ENCODE measurements at places on chromosomes 3 and 15.

GRCh38 chr3:10883478-10884234 is 67.6 kb downstream of the SLC6A11 start:
- no peak for DNase-seq

- peak; percentile 76 for DNase-seq
Observed at GRCh38 chr3:57164657-57165573, at the start of gene IL17RD. Gene IL17RD (minus strand): TSS chr3:57165353. CDS start chr3:57165286, 67 bp downstream.

DNA sequence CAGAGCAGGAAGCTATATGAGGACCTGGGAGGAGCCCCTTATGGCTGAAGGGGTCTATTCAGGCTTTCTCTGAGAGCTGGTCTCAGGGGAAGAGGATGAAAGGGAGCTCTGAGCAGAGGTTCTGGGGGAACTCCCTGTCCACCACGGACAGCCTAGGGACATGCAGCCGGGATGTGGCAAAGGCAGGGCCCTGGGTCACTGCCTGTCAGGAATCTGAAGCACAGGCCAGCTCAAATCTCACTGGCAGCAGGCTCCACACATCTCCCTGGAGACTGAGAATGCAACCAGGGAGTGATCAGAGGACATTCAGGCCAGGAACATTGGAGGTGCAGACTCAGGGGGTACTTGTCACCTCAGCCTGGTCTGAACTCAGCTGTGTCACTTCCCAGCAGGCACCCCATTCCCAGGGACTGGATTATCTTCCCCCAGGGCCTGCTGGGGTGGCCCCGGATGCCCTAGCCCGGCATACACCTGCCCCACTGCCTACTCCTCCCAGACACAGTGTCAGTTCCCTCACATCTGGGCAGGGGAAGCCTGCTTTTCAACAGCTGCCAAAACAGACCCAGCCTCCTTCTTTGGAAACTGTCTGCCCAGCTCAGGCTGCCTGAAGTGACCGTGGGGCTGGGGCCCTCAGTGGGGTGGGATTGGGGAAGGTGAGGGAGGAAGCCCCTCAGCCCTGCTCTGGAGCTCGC is 18.3 kb upstream of the SEMA3F start:
- DNase-seq = no peak

DNA sequence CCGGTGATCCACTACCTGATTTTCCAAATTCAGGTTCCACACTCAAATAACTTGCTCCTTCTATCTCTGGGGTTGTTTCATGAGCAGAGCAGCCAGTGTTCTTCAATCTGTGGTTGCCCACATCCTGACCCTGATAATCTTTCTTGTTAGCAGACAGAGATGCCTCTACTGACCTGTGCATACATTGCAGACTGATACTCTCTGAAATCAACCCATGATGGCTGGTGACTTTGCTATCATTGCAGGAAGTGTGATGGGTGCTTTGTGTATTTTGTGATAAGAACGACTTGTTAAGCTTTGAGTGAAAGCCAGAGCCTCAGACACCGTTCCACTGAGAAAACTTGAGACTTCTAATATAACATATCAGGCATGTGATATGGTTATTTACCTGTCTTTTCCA is 39.9 kb downstream of the GATM start:
- DNase-seq = no peak

- DNase-seq = no peak
Observed at GRCh38 chr3:149955449-149955848, 15.2 kb downstream of the PFN2 start.

DNA sequence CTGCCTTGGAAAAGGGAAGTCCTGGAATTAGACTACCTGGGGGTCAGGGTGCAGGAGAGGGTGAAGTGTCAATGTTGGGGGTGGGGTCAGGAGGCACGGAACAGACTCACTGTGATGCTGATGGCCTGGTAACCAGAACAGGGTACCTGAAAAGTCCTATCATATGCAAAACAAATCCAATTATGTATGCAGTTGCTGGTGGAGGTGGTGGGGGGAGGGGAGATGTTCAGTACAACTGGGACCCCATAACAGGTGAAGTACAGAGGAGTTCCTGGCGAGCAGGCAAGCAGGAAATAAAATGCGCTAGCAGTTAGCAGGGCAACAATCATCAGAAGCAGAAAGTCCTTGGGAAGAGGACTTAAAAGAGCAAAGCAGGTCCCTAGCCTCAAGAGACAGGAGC is 4.2 kb upstream of the KATNBL1 start:
- no peak for DNase-seq

Measured in fibroblast of skin of back (primary cell).